Pancreas (tissue), 10 donors: ENCODE measurements at places on chromosomes 11 and 22.

GRCh38 chr22:47850644-47851151 lies 1088.2 kb downstream of the TBC1D22A start:
- no peak overlapping the region for H3K27ac ChIP-seq
- no peak for DNase-seq
- no peaks in the 10 kb centered on the region for H3K4me1 ChIP-seq
- H3K27me3 ChIP-seq: no peaks in the 10 kb centered on the region
- no peak overlapping the region for H3K4me3 ChIP-seq

- no peak overlapping the region for H3K4me3 ChIP-seq
- H3K4me1 ChIP-seq: no peaks in the 10 kb centered on the region
- no peaks in the 10 kb centered on the region for H3K36me3 ChIP-seq
Measured at GRCh38 chr11:61082931-61083531, 19.3 kb upstream of the CD5 start.

GRCh38 chr11:57515332-57516060 lies at the start of gene SLC43A1:
Gene SLC43A1 (minus strand): TSS chr11:57515702. CDS start chr11:57514111, 1,591 bp downstream.
- peak; percentile 82 for DNase-seq
- peak within 1 kb of the TSS; percentile 76 for H3K27ac ChIP-seq
- no peaks in the 10 kb centered on the region for H3K27me3 ChIP-seq

- no peak for DNase-seq
- no peaks in the 10 kb centered on the region for H3K27me3 ChIP-seq
- no peaks in the 10 kb centered on the region for H3K36me3 ChIP-seq
- no peak overlapping the region for H3K4me3 ChIP-seq
- no peaks in the 10 kb centered on the region for H3K4me1 ChIP-seq
- no peak overlapping the region for H3K27ac ChIP-seq
Measured at GRCh38 chr11:122340607-122341290, 224.7 kb upstream of the BLID start.

DNA sequence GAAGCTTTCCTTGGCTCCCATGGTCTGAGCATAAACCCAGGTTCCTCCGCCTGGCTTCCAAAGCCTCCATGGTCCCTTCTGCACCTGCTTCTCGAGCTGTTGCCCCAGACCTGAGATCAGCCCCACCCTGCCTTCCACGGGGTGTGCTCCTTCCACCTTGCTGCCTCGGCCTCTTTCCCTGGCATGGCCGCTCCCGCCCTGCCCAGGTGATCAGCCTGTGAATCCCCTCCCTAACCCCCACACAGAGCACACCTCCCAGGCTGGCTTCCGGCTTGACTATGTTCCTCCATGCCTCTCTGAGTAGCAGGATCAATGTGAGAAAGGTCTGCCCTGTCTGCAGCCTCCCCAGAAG lies 2.7 kb upstream of the PPP6R3 start:
- H3K36me3 ChIP-seq: no peaks in the 10 kb centered on the region
- DNase-seq: no peak
- no peak overlapping the region for H3K4me3 ChIP-seq
- peaks cover 3% of the 10 kb centered on the region for H3K4me1 ChIP-seq

- no peak overlapping the region for H3K4me3 ChIP-seq
- no peak overlapping the region for H3K27ac ChIP-seq
- H3K36me3 ChIP-seq: no peaks in the 10 kb centered on the region
- no peak for DNase-seq
Measured at GRCh38 chr11:36309779-36310178, 13.7 kb downstream of the PRR5L start.

- no peak overlapping the region for H3K27ac ChIP-seq
- H3K36me3 ChIP-seq: no peaks in the 10 kb centered on the region
- H3K4me1 ChIP-seq: no peaks in the 10 kb centered on the region
- no peaks in the 10 kb centered on the region for H3K27me3 ChIP-seq
Measured at GRCh38 chr11:105005451-105005845, 17.5 kb downstream of the CASP5 start.

GRCh38 chr11:20038412-20038811 lies 121.9 kb downstream of the DBX1 start:
- no peak overlapping the region for H3K4me3 ChIP-seq
- H3K36me3 ChIP-seq: no peaks in the 10 kb centered on the region
- H3K27me3 ChIP-seq: no peaks in the 10 kb centered on the region
- DNase-seq: no peak

DNA sequence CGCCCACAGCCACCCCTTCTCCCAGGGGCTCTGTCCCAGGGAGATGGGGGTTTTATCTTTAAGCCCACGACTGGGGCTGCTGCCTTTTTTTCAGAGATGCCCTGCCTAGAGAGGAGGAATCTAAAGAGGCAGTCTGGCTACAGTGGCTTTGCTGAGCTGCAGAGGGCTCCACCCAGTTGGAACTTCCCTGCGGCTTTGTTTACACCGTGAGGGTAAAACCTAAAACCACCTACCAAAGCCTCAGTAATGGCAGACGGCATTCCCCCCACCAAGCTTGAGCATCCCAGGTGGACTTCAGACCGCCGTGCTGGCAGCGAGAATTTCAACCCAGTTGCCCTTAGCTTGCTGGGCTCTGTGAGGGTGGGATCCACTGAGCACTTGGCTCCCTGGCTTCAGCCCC lies 535.8 kb downstream of the NELL1 start:
- no peaks in the 10 kb centered on the region for H3K27me3 ChIP-seq
- no peaks in the 10 kb centered on the region for H3K36me3 ChIP-seq
- DNase-seq: no peak
- H3K4me1 ChIP-seq: no peaks in the 10 kb centered on the region

- no peaks in the 10 kb centered on the region for H3K27me3 ChIP-seq
- no peaks in the 10 kb centered on the region for H3K4me1 ChIP-seq
- H3K27ac ChIP-seq: no peak overlapping the region
- DNase-seq: peak; percentile 27
- H3K36me3 ChIP-seq: no peaks in the 10 kb centered on the region
Measured at GRCh38 chr22:29457730-29458129, 19.3 kb downstream of the RFPL1 start.

DNA sequence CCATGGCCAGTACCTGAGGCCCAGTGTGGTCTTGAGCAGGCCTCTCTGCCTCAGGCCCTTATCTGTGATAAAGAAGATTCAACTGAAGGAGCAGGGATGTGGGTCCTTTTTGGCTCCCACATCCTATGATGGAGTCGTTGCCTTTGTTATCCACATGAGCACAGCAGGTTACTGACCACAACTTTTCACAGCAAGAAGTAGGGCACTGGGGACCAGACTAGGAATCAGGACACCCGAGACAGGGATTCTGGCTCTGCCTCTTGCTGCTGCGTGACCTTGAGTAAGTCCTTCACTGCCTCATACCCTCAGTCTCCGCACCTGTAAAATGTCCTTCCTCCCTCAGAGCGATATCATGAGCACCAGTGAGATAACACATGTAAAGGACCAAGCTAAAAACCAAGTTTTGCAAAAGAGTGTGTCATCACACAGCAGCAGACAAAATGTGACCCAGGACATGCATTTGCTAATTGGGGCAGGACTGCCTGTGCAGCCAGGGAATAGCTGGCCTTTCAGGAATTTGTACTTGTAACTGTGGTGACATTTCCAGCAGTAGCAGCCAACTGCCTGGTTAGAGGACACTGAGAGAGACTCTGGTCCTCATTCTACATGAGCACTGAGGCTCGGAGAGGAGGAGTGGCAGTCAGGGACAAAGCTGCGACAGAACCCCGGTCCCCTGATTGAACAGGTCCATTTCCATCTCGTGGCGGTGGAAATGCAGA lies 13.2 kb upstream of the SMIM35 start:
- H3K27me3 ChIP-seq: no peaks in the 10 kb centered on the region
- no peaks in the 10 kb centered on the region for H3K36me3 ChIP-seq
- H3K4me1 ChIP-seq: no peaks in the 10 kb centered on the region
- H3K27ac ChIP-seq: no peak overlapping the region
- no peak for DNase-seq
- H3K4me3 ChIP-seq: no peak overlapping the region

DNA sequence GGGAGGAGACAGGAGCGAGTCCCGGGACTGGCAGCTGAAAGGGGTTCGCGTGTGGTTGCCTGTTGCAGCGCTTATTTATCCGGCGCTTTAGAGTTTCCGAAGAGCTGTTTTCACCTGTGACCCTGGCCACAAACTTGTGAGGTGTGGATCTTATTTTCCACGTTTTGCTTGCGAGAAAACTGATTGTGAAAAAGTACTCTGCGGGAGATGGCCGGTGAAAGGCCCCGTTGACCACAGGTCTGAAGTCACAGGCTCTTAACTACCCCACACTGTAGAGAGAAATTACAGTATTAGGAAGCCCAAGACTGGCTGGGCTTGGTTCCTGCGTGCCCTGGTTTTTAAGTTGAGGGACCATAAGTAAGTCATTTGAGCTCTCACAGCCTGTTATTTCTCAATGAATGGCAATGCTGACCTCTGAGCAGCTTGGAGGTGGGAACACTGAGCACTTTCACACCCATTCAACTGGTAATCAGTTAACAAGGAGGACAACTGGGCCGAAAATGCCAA lies 379 bp upstream of the RAB38 start:
- H3K27ac ChIP-seq: peak overlapping the region; percentile 68
- H3K4me3 ChIP-seq: peak overlapping the region; percentile 20
- DNase-seq: no peak
- H3K4me1 ChIP-seq: no peaks in the 10 kb centered on the region
- H3K36me3 ChIP-seq: no peaks in the 10 kb centered on the region

GRCh38 chr11:128824191-128825049 lies 42.7 kb downstream of the KCNJ1 start:
- H3K36me3 ChIP-seq: no peaks in the 10 kb centered on the region
- DNase-seq: no peak
- H3K27me3 ChIP-seq: no peaks in the 10 kb centered on the region
- peak overlapping the region; percentile 23 for H3K4me3 ChIP-seq

DNA sequence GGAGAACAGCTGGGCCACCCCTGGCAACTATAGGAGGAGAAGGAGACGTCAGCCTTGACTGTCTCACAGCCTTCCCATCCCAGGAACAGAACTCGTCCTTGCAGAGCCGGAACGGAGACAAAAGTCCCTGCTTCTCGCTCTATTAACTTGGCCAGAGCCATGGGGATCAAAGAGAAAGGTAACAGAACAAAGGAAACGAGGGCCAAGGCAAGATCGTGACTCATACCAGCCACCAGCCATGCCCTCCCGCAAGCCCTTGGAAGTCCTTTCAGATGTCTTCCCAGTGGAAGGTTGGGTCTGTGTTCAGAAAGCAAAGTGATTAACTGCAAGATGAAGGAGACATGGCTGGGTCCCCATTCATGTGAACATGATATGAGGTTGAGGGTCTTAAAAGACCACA lies 64.7 kb downstream of the PDE2A start:
- H3K27ac ChIP-seq: no peak overlapping the region
- DNase-seq: no peak
- no peaks in the 10 kb centered on the region for H3K36me3 ChIP-seq
- H3K27me3 ChIP-seq: no peaks in the 10 kb centered on the region
- no peaks in the 10 kb centered on the region for H3K4me1 ChIP-seq
